Stimulated activated CD4-positive, alpha-beta T cell treated with anti-CD3 and anti-CD28 coated beads, Interleukin-15, amount 100 ng/mL, for 48 hours (primary cell): ENCODE measurements at places on chromosomes 7 and 10.

DNA sequence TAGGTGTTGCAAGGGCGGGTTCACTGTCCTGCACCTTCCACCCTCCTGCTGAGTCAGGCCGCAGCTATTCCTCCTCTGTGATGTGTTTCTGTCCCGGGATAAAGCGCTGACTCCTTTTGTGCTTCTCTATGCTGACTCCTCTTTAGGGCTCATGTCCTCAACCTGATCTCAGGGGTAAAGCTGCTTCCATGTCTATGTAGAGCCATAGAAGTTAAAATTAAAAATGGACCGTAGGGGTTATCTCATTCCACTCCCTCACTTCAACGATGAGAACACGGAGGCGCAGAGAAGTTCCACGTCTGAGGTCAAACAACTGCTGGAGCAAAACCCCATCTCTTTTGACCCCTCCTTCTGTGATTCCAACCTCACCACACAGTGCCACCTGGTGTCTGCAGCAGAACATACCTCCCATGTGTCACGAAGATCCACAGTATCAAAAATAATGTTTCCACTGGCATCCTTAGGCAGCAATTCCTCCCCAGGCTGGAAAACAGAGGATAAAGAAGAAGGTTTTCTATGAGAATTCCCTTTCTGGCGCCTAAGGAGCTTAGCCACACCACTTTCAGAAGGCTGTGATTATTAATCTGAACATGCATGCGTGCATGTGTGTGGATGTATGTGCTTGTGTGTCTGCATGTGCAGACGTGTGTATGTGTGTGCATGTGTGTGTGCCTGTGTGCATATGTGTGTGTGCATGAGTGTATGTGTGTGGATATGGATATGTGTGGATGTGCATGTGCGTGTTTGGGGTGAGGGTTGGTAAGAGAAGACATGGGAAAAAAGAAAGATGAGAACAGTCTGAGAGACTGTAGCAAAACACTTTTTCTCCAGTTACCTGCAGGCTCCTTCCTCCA, 81.2 kb upstream of the UCN3 start:
- peak; percentile 43 for DNase-seq

DNA sequence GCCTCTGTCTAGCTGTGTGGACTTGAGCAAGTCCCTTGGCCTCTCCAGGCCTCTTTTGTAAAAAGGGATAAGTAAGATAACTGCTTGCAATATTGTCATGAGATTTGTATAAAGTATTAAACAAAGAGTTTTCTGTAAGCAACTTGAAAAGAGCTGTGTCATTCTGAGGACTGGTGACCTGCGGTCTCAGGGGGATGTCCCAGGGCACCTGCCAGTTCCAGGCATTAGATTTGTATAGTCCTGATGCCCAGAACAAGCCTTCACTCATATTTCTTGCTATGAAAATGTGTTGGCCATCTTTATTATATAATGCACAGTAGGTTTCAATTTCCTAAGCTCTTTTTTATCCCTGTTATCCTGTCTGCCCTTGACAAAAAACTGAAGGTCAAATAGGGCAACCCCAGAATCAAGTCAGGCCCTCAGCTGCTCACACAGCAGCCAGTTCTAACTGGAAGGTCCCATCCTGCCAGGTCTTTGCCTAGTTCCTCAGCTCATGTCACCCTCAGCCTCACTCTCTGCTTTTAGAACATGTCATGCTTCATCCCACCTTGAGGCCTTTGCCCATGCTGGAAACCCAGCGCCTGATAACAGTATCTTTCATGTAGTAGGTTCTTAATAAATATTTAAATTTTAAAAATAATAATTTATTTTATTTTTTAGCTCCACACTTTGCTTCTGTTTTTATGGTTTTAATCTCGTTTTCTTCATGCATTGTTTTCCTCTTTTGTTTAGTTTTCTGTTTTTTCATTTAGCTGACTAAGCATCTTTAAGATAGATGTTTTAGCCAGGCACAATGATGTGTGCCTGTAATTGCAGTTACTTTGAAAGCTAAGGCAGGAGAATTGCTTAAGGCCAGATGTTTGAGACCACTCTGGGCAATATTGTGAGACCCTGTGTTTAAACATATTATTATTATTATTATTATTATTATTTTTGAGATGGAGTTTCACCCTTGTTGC, 87.5 kb upstream of the ZNF92 start:
- DNase-seq: no peak

- DNase-seq: no peak
Measured at GRCh38 chr7:151339651-151340382, 1.8 kb upstream of the NUB1 start.

DNA sequence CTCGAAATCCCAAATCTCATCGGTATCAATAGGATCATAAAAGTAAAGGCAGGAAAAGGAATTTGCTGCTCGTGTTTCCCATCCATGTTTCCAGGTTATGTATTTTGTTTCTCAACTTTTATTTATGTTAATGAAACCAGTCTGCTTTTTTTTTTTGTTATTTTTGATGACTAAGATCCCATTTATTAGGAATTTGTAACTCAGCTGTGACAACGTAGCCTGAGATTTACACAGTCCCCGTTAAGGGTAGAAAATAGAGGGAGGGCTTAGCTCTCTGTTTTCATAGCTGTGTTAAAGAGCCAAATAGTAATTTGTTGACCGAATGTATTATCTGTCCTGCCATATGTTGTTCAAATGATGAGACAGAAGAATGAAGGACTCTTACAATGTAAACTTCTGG, 164.0 kb downstream of the MGMT start:
- no peak for DNase-seq

- no peak for DNase-seq
Measured at GRCh38 chr7:146922782-146923181, 806.2 kb downstream of the CNTNAP2 start.

GRCh38 chr10:58625070-58625469, 112.4 kb downstream of the BICC1 start:
- no peak for DNase-seq

DNA sequence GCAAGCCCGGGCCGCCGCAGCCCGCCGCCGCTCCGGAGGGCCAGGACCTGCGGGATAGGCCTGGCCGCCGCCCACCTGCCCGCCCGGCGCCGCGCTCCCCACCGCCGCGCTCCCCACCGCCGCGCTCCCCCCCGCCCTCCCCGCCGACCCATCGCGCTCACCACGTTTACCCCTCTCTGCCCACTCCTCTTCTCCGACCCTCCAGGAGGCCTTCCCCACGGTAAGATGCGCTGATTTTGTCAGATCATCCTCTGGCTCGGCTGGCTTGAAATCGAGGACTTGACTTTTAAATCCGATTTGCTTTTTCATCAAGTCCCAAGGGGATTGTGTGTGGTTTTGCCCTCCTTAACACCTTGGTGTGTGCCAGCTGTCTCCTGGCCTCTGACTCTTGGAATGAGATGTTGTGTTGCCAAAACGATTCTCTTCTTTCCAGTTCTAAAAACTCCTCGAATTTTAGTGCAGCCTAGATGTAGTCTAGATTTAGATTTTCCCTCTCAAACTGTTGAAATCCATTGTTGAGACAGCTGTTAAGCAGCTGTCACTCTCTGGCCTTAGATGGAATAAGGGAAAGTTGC, 738 bp downstream of the POM121 start:
- DNase-seq: no peak

DNA sequence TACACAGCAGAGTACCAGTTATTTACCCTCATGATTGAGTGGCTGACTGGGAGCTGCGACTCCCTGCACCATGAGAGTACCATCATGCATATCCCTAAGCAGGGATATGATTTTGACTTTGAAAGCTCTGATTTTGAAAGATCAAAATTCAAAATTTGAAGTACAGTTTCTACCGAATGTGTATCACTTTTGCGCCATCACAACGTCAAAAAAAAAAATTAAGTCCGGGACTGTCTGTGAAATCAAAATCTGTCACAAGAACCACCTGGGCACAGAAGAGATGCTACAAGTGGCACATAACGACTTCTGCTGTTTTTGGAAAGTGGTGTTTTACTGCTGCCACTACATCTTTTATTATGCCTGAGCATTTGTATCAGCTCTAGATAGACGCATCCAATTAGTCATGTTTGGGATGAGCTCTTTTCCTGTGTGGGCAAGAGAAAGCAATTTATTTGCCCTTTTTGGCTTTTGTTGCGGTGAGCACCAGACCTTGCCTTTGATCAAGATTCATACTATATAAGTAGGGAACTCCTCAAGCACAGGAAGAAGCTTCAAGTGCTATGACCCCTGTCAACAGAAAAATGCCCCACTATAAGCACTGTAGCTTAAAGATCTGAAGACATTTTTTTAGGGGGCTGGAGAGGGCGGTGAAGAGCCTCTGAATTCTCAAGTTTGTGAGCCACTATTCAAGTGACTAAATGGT, 10.7 kb downstream of the MTPN start:
- DNase-seq: no peak

DNA sequence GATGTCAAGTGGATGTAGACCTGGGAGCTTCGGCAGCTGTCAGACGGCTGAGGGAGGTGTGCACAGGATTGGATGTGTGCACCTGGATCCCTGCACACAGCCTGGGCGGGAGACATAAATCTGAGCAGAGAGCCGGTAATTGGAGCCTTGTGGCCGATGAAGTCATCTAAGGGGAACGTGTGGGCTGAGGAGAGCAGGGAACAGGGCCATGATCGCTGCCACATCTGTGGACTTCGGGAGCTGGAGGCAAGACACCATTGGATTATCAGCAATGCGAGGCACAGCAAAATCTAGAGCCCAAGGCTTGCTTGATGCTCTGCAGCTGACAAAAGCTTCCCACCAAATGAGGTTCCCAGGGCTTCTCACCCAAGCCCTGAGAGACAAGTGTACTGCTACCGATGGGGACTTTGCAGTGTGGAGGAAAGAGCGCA, 147.7 kb downstream of the PTPN20 start:
- no peak for DNase-seq

GRCh38 chr7:8831376-8831775, 398.0 kb downstream of the NXPH1 start:
- no peak for DNase-seq

DNA sequence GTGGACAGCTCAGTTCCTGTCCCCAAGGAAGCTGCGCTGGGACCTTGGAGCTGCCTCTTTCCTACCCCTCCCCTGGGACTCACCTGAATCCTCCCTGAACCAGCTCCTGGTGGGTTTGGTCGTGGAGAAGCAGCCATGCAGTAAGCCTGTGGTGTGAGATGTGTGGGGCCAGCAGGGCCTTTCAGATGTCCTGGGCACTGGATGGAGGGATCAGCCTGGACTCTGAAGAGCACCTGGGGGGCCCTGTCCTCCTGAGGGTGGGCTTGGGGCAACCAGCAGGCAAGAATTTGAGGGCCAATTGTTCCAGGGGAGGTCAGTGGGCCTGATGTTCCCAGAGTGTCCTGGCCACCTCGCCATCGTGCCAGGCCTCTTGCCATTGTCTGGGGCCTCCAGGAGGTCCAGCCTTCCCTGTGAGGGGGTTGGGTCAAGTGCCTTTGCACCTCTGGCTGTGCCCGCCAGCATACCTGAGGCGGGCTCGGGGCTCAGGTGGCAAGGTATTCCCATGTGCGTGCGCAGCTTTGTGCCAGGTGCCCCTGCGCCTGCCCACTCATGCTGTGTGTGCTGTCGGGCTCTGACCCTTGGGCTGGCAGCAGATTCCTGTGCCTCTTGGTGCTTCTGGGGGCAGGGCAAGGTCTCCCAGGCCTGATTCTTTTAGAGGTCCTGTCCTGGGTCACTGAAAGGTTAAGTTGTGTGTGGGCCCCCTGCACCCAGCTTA, 7.3 kb downstream of the TRIM8 start:
- no peak for DNase-seq

DNA sequence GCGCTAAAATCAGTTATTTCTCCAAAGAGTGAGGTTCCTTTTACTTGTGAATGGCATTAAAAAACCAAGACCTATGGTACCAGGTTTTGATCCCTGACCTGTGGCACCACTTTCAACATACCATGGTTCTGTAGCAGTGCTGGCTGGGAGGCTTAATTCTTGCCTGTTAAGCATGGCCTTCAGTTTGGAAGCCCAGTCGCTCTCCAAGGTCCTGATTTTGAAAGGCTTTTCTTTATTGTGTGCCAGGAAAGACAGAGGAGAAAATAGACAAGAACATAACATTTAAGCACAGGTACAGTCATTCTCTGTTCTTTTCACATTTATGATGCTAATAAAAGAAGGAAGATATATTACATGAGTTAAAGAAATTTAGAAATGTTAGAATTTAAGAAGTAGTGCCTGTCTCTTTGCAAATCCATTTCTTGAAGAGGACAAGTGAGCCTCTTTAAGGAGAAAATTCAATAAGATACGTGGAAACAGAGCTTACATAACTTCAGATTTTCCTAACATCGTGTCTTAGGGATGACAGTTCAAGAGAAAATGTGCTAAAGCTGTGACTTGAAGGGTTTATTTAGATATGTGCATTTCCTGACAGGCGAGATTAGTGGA, 357.6 kb downstream of the DPP6 start:
- DNase-seq: no peak

GRCh38 chr7:37193087-37193774, 255.4 kb downstream of the ELMO1 start:
- no peak for DNase-seq

- DNase-seq: no peak
Measured at GRCh38 chr7:15007507-15007906, 105.0 kb upstream of the DGKB start.

DNA sequence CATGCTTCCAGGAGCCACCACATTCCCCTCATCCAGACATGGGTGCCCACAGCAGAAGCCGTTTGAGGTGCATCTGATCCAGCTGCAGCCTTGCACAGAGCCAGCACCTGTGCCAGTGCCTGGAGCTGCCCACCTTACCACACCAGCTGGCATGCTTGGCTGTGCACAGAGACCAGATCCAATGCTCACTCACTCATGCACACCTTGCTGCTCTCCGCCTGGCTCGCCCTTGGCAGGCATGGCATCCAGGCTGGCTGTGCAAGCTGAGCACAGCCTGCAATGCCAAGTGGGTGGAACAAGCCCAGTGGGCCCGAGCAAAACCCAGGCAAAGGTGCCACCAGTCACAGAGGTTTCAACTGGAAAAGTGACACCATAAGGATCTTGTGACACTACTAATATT, 66.9 kb upstream of the SEMA3A start:
- no peak for DNase-seq

DNA sequence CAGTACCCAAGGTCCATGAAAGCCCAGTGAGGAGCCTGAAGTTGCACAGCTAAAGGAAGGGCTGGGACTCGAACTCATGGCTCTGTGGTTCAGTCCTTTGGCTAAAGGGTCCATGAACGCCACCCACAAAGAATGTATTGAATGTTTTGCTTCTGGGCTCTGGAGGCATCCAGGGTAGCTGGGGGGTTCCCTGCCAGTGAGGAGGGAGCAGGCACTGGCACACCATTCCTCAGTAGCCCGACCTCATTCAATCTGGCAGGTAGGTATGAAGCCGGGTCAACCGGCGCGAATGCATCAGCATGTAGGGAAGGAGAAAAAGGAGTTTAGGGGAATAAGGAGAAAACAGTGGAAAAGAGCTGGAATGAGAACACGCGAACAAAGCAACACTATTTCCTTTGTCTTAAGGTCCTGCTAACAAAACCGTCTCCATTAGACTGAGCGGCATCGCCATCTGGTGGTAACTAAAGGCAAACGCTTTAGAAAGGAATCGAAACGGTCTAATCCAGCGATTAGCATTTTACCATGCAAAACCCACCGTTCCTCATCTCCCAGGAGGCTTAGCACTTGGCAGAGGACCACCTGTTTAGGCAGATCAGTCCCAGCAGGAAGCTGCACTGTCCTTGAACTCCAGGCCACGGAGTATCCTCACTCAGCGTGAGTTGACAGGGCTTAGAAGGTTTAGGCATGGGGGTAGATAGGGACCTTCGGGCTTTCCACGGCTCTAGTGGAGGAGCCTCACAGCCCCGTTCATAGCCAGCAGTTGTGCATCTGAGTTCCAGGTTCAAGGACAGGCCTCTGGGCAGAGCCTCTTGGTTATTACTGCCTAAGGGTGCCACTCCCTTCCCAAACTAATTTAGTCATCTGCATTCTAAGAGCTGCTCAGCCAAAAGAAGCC, 122.8 kb downstream of the UBE2H start:
- DNase-seq: peak; percentile 24
